ENCODE measurements at places on chromosomes 1 and 21. TPM values are rescaled to one million over a fixed set of nuclear protein-coding genes. Genes with fewer than 3 reads are reported as not detected.
A peak's percentile ranks its signal among the peaks of the same experiment; 100 is the strongest.

Gene KCNK2
- total RNA-seq, result 5.0 TPM

Gene SHISA4
- total RNA-seq, result 10.9 TPM

DNA sequence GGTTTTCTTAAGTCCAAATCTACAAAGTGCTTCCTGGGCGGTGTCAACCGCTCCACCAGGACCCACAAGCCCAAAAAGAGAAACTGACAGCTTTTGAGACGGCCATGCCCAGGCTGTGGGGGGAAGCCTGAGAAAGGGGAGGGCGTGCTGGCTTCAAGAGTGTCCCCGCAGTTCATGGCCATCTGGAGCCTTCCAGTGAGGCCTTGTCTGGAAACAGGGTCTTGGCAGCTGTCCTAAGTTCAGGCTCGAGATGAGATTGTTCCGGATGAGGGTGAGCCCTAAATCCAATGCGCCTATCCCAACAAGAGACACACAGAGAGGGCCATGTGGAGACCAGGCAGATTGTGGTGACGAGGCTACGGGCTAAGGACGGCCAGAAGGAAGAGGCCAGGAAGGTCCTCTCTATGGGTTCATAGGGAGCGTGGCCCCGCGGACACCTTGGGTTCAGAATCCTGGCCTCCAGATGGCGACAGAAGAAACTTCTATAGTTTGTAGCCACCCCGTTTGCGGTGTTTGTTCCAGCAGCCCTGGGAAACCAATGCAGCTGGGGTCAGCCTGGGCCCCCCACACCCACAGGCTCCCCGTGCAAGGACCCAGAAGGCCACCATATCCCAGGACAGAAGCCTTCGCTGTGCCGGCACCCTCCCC is 70.2 kb downstream of the ARHGEF16 start:
- no peak for DNase-seq

GRCh38 chr1:64516803-64517568 is 47.1 kb downstream of the CACHD1 start:
- peak; percentile 31 for DNase-seq

DNA sequence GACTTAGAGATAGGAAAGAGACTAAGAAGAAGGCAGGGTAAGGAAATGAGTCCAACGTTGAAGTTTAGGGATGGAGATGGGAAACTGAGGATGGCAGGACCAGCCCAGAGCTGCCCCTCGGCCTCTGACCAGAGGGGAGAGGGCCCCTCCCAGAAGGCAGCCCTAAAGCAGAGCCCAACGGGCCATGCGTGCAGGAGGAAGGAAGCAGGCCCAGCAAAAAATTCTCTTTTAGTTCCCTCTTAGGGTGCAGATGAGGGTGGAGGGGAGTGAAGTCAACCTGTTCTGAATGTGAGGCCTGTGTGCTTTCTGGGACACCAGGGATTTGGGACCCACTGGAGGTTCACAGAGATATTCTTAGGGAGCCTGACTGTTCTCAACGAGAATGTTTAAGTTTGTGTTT is 225.4 kb downstream of the RHOU start:
- DNase-seq, result no peak

GRCh38 chr1:46550751-46551231 is 656 bp downstream of the KNCN start:
- no peak for DNase-seq

Measured in HT1080 (cell line).